ENCODE measurements at places on chromosomes 12 and 14.
A peak's percentile ranks its signal among the peaks of the same experiment; 100 is the strongest.

GRCh38 chr14:95877633-95878032 lies 1.0 kb downstream of the TUNAR start:
- no peak for DNase-seq

DNA sequence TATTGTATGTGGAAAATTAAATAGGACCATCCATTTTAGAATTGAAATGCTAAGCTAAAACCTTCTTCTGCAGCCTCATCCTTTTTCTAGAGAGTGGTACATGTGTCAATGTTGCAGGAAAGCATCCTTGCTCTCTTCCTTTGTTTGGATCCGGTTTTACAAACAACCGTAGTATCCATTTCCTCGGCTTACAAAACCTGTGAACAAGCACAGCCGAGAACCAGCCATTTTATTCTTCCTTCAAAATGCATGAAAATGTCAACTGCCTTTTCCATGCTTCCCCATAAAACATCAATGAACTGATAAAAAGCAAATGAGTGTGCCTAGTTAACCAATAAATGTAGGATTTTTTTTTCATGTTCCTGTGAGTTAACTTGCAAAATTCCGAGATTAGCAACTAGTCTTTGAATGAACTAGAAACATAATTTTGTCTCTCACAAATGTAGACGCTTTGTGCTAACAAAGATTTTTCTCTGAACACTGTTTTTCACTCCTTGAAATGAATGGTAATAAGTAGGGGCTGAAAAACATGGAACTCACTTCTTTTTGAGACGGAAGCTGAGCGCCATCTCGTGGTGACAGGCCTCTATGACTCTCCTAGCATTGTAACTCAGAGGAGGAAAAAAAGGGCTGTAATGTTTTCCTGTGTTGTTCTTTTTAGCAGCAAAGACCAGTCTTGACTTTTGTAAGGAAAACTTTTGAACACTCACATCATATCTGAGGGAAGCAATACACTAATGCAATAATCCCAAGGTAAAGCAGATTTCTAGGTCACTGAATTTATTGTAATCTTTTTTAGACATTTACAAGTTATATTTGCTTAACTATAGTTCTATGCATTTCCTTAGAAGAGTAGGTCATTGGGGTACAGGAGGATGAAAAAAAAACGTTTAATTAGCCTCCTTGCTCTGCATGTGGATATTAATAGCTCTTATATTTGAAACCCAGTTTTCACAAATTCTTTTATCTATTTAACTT lies 157.4 kb upstream of the FOXG1 start:
- peak; percentile 15 for DNase-seq

DNA sequence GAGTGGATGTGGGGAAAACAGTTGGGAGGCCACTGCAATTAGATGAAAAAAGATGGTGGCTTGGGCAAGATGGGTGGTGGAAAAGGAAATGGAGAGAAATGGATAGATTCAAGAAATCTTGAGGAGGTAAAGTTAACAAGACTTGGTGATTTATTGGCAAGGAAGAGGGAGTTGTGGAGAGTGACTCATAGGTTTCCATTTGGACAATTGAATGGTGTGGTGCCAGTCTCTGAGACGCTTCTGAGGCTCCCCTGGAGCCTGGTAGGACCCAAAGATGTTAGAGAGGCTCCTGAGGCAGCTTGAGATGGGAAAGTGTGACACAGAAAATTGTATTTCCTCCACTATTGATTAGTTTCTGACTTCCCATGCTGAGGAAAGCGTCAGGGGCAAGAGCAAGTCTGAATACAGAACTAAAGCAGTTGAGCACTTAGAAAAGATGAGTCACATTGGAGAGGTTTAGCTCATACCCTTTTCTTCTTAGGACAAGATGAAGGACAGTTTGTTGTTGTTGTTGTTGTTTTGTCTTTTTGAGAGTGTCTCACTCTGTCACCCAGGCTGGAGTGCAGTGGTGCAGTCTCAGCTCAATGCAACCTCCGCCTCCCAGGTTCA lies 4.5 kb downstream of the PRPF40B start:
- DNase-seq, result no peak

- no peak for DNase-seq
Measured at GRCh38 chr12:108156717-108157116, 27.6 kb downstream of the WSCD2 start.

GRCh38 chr12:107760207-107760808 lies 629 bp downstream of the PRDM4 start:
- DNase-seq, result peak; percentile 42

- no peak for DNase-seq
Measured at GRCh38 chr14:92863286-92864080, 59.5 kb upstream of the CHGA start.

- DNase-seq, result peak; percentile 57
Measured at GRCh38 chr14:71403656-71404055, 496.4 kb downstream of the PCNX1 start.

GRCh38 chr12:54991161-54991990 lies 6.8 kb upstream of the TESPA1 start:
- DNase-seq, result peak; percentile 62

DNA sequence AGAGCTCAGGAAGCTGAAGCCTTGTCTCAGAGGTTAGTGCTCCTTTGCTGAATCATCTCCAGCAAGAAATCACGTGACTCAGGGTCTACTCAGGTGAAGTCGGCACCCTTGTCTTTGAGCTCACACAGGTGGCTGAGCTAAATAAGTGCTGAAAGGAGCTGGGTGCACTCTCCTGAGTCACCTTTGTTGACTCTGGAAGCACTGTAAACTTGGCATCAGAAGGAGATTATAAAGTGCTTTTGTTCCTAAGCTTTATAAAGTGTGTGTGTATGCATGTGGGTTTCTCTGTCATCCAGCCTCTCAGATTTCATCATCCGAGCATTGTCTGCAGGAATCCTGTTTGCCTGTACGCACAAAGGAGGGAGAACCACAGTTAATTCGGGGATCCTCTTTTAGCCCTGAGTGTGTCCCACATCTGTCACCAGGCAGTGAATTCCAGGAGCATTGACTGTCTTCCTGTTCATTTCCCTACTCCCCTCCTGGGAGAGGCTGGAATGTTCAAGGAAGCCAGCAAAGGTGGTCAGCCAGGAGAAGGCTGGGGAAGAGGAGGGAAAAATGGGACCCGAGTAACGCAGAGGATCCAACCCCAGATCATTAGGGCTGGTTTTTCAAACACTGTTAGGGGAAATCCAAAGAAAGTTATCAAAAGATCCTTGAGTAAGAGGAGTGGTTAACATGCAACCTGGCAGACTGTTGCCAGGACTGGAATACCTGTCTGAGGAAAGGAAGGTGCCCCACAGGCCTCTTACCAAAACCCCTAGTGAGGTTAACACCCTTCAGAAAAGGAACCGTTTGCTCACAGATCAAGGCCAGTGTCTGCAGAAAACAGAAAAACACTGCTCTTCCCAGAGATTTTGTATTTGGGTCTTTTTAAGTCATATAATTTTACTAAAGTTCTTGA lies 157.5 kb upstream of the HIF1A start:
- no peak for DNase-seq

DNA sequence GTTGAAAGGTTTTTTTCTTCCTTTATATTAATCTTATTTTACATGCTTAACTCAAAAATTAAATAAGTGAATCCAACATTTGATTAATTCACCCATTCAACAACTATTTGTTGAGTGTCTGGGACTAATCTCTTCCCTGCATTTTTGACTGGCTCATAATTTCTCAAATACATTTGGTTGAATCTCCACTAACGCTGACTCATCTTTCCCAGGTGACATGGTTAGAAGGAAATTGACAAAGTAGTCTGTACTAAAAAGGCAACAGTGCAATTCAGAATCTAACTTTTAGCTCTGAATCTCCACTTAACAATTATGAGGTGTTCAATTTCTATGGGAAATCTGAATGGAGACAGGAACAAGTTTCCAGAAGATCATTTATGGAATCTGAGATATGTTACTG lies 88.9 kb downstream of the LIN7A start:
- no peak for DNase-seq

DNA sequence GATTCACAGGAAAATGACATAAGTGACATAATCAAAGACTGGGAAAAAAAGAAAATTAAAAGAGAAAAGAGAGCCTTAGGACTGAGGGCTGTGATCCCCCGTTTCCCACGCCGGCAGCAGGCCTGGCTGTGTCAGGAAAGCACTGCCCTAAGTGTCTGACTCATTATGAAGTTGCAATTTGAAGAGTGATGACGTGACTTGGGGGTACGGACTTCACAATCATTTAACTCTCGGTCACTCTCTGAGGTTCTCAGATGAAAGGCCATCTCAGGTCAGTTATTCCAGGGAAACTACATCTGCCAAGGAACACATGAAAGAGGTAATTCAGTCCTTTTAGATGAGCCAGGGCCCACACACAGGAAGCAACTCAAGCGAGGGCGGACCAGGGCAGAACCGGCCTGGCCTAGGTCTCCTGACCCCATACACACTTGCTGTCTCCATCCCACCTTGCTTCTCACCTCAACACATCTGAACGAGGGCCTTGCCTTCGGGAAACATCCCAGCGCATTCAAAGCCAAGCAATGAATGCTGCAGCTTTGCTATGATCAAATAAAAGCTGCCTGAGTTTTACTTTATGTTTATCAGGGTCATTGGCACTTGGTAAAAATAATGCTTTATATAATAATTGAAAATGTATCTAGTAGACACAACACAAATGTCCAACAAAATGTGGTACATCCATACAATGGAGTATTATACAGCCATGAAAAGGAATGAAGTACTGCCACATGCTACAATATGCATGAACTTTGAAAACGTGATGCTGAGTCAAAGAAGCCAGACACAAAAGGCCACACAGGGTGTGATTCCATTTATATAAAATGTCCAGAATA lies 2.7 kb downstream of the SSH1 start:
- no peak for DNase-seq

DNA sequence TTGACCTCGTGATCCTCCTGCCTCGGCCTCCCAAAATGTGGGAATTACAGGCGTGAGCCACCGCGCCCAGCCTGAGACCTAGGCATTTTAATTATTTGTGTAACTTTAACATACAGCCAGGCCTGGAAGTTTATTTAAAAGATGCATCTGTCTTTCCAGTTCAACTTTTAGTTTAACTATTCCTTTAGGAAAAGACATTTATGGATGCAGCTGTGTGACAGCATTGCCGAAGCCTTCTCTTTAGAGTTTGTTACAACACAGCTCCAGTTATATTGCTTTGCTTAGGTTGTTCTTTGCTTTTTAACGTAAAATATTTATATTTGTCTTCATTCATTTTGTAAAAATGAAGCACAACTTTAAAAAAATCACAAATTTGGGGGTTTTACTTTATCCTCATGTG lies 67.0 kb downstream of the DIP2B start:
- DNase-seq, result no peak

DNA sequence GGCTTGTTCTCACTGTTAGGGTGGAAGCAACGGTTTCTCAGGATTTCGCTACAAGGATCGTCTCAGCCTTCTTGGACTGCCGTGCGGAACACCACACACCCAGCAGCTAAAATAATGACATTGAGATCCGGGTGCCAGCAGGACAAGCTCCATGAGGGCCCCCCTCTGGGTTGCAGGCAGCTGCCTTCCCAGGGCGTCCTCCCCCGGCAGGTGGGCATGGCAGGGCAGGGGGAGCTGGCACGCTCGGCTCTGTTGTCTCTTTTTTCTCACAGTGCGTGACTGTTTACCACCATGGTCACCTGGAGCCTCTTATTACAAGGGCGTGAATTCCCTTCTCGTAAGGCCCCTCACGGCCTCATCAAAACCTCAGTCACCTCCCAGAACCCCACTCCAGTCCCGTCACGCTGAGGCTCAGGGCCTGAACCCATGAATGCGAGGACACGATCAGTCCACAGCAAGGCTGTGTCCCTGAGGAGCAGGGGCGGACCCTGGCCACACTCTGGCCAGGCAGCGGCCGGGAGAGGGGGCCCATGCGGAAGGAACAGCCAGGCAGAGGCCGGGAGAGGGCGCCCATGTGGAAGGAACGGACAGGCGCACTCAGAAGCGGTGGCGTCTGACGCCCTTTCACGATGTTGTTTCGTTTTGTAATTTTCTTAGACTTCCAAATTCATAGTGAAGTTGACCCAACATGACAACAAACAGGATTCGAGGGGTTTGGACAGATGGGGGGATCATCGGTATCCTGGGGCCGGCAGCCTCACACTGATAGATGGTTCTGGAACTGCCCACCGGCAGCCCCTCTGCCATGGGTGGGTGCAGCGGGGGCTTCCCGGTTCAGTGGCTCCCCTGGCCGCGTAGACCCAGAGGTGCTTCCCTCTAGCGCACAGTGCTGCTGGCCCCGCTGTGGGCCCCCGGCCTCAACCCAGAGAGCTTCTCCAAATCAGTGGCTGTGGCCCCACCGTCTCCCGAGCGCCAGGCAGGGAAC lies 10.0 kb downstream of the LRCOL1 start:
- peak; percentile 44 for DNase-seq

GRCh38 chr12:8817856-8818255 lies 4.6 kb upstream of the A2ML1 start:
- no peak for DNase-seq

DNA sequence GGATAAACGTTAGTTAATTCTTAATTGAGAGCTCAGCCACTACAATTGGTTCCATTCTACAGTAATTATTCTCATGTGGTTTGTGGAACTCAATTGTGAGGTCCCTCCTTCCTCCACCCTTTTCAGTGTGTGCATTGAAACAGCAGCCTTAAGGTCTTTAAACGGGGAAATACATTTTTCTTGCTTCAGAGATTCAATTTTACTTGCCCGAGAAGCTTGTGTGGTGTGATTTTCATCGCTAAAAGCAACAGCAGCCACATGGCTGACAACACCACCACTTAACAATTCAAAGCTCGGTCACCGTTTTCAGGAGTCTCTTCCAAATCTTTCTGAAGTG lies 733 bp upstream of the PPFIBP1 start:
- DNase-seq, result no peak

GRCh38 chr12:24820872-24821271 lies 128.0 kb downstream of the BCAT1 start:
- DNase-seq, result no peak

DNA sequence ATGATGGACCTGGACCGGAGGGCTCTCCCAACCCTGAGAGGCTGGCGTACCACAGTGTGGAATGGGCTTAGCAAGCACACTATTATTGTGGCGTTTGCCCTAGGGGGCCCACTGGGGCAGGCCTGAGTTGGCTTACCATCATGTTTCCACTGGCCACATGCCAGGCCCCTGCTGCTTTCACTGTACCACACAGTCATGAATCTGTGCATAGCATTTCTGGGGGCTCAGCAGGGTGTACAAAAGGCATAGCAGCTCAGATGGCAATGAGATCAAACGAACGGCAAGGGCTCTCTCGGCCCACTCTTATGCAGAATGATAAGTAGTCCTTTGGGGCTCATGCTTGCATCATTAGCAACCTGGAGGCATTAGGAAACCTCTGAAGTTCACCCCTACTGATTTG lies 137.0 kb upstream of the HIF1A start:
- no peak for DNase-seq

DNA sequence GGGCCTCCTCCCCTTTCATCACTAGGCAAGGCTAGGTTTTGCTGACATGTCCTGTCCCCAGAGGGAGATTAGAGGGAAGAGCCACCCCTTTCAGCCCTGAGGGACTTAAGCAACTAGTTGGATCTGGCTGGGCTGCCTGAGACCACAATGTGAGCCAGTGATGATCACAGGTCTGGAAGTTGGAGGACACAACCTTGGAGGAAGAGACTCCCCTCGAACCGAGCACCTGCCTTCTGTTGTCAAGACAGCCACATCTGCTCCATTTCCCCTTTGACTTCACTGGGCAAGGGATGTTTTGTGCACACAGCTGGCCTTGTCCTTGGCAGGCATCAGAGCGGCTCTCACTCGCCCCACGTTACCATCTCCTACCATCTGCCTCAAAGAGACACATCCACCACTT lies 31.4 kb downstream of the MVK start:
- no peak for DNase-seq

- no peak for DNase-seq
Measured at GRCh38 chr12:64660237-64661018, 50.1 kb downstream of the RASSF3 start.

GRCh38 chr12:28941248-28941647 lies 207.8 kb upstream of the FAR2 start:
- no peak for DNase-seq

- DNase-seq, result no peak
Measured at GRCh38 chr12:21786041-21786531, 11.6 kb upstream of the KCNJ8 start.

Data from activated CD4-positive, alpha-beta T cell treated with anti-CD3 and anti-CD28 coated beads, Interleukin-2, amount 10 ng/mL, durations not matched to agents 7 days and 5 days (primary cell).